ENCODE measurements at places on chromosomes 2 and 18.

GRCh38 chr18:43648002-43648401 lies 370.7 kb upstream of the SYT4 start:
- no peak for DNase-seq

- no peak for DNase-seq
Measured at GRCh38 chr2:79906139-79906890, 393.5 kb downstream of the CTNNA2 start.

- no peak for DNase-seq
Measured at GRCh38 chr2:171822525-171823322, 71.3 kb downstream of the SLC25A12 start.

DNA sequence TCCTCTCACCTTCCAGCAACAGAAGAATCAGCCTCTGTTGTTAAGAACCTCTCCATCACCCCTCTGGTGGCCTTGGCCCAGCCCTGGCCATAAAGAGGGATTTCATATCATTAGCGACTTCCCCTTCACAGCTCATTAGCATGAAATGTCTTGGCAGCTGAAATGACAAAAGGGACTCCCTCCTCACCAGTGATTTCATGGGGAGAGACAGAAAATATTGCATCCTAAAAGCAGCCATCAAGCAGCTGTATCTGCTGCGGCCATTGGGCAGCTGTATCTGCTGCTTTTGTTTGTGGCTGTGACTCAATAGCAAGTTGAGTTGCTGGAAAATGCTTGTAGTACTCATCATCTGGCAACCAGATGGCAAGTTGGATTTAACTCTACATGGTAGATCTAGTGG lies 105.9 kb upstream of the RMDN2 start:
- no peak for DNase-seq

DNA sequence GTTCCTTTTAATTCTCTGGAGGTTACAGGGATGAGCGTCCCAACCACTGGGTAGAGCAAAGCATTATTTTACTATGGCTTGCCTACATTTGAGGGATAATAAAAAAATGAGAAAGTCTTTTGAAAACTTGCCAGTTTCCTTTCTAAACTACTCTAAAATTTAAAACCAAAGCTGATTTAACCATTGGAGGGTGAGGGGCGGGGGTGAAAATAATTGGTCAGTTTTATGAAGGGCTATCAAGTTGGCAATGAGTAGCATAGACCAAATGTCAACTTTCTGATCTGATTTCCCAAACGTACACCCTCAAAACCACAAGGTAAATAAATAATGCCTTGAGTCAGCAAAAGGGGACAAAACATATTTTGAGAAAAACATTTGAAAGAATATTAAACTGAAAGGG lies 85.7 kb upstream of the STK17B start:
- DNase-seq, result no peak

All from central memory CD8-positive, alpha-beta T cell (primary cell).